Mesendoderm (in vitro differentiated cells): ENCODE measurements at places on chromosomes 6 and 20.

GRCh38 chr6:97863697-97864096, 580.7 kb upstream of the MMS22L start:
- no peak for DNase-seq

- DNase-seq: no peak
Observed at GRCh38 chr20:61749406-61750075, 316.1 kb downstream of the TAF4 start.

GRCh38 chr6:151677404-151677803, 130.1 kb upstream of the ESR1 start:
- no peak for DNase-seq

GRCh38 chr6:139376604-139377218, 2.3 kb upstream of the CITED2 start:
- DNase-seq: peak; percentile 72

GRCh38 chr20:32411955-32412706, 54.0 kb downstream of the ASXL1 start:
- no peak for DNase-seq

DNA sequence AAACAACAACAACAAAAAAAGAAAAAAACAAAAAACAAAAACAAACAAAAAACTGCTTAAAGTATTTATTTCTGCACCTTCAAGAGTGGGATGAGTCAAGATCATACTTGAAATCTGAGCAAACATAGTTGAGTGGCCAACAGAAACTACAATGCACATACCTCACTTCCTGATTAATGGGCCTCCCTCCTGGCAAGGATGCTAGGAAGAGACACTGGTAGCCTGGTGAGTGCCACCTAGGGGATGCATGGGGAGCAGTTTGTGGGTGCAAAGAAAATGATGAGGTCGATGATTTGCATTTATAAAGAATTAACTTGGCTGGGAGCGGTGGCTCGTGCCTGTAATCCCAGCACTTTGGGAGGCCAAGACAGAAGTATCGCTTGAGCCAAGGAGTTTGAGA, 808.1 kb downstream of the MAFB start:
- DNase-seq: peak; percentile 41

DNA sequence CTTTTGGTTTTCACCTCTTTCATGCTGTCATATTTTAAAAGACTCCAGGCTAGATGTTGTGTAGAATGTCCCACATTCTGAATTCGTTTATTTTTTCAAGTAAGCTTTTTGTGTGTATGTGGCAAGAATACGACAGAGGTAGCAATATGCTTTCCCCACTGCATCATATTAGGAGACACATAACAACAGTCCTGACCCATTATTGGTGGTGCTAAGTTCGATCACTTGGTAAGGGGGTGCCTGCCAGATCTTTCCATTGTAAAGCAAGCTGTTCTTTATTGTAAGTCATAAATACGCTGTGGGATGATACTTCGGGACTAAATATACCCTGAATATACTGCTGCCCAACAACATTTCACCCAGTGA, 588 bp upstream of the NCOA3 start:
- no peak for DNase-seq

DNA sequence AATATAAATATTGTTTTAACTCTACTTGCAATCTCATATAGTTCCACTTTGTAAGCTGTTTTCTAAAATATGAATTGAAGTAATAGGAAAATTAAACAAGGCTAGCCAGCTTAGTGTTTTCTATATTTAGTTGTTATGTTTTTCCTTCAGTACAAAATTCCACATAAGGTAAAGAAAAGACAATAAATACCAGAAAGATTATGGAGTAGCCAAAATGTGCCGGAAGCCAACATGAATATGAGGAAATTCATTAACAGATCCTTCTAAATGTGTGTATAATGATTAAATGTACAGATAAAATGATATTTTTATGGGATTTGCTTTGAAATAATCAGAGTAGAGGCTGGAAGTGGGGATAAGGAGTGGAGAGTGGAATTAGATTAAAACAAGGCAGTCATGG, 52.5 kb upstream of the COL21A1 start:
- no peak for DNase-seq

DNA sequence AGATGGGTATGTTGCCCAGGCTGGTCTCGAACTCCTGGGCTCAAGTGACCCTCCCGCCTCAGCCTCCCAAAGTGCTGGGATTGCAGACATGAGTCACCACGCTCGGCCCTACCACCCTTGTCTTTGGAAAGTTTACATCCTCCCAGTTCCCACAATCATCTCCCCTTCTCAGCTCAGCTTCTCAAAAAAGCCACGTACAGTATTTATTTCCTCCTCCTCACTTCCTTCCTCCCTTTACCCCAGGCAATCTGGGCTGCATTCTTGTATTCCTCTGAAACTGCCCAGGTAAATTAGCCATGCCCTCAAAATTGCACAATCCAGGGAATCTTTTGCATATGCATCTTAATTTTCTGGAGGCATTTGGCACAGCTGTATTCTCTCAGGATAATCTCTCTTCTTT, 7.4 kb upstream of the SLC23A2 start:
- no peak for DNase-seq

DNA sequence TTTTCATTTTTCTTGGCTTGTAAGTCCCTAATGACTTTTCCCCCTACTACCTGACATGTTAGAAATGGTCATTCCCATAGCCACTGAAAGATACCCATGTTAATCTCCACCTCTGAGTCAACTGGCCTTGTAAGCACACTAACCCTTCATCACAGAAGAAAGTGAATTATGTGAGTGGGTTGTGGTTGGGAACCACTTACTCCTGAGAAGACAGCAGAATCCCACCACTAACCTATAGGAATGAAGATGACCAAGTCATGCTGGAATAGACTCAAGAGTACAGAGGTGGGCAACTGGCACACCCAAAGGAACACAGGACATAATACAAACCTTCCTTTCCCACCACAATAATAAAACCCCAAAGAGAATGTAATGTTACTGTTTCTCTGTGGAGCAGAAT, 30.1 kb downstream of the RAMACL start:
- DNase-seq: no peak

DNA sequence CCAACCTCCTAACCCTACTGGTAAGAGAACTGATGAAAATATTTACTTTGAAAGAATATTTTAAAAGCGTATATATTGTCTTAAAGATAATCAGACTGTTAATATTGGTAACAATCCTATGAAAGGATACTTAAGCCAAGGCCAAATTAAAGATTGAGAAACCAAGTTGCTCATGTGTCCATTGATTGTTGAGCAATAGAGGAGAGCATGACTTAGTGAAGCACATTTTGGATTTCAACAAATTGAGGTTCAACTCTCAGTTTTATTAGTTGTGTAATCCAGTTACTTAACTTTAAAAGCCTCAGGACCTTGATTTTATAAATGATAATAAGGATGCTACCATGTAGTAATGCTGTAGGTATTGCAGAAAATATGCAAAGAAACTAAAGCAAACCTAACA, 56.8 kb downstream of the PRL start:
- no peak for DNase-seq

DNA sequence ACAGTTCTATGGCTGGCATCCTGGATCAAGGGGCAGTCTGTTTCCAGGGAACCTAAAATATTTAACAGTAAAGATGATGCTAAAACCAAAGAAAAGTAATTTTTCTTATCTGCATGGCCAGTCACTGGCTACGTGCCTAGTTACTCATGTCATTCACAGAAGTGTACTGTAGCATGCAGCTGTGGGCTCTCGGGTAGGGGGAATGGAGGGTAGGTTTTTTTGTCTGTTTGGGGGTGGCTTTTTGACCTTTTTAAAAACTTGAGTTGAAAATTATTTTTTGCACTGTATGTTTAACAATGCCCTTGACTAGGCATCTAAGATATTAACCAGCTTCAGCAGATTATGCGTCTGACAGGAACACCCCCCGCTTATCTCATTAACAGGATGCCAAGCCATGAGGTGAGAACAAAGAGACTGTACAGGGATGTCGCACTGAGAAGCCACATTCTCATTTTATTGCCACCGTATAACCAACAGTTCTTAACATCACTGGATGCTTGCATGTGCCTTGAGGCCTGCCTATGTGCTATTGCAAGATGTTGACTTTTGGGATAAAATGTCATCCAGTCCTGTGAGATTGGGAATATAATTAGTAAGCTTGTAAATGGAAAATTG, 30.3 kb upstream of the MAPK13 start:
- no peak for DNase-seq

GRCh38 chr6:39114704-39115599, at the start of gene SAYSD1:
Gene SAYSD1 (minus strand): TSS chr6:39115186. CDS start chr6:39115089, 97 bp downstream.
- peak; percentile 97 for DNase-seq

DNA sequence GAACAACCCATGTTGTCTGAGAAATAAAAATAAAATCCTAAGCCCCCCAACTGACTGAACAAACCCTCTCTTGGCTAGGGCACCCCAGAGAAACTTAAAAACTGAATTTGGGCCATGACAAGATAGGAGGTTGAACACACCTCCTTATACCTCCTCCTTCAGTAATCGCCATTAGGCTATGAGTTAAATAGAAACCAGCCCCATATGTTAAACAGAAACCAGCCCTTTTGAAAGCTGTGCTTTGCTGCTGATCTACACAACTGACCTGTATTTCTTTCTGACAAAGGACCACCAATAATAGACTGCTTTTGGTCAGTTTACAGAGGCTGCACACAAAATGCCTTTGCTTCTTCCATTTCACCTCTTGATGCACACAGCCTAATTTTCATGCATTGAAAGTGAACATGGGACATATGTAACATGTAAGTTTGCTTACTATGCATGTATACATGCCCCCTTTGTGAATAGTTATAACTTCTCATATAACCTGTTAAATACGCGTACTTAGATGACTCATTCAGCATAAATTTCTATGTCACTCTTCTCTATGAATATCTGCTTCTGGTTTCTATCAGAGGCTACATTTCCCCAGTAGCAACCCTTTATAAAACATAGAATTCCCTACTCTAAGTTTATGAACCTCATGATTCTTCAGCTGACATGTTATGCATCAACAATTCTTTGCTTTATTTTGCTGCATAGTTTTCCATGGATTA, 462.9 kb downstream of the COL12A1 start:
- DNase-seq: no peak

GRCh38 chr6:126546541-126547120, 206.7 kb downstream of the CENPW start:
- DNase-seq: no peak

- DNase-seq: peak; percentile 79
Observed at GRCh38 chr6:29702519-29703103, 20.6 kb upstream of the HLA-F start.

GRCh38 chr20:38135651-38136420, 29.2 kb downstream of the TGM2 start:
- DNase-seq: no peak

DNA sequence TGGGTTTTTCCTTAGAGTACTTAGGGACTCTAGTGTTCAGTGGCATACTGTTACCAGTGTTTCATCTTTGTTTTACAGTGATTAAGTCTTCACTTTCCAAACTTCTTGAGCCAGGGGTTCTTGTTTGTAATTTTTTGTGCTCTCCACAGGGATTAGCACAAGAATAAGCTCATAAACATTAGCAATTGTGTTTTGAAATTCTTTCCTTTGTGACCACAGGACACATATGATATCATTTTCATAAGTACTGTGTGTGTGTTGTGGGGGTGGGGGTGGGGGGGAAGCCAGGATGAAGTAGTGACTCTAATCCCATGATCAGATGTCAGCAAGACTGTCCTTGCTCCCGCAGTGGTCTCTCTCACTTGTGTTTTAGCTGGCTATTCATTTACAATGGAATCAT, 101.5 kb upstream of the SCP2D1 start:
- DNase-seq: no peak

GRCh38 chr20:11791835-11792567, 125.7 kb upstream of the BTBD3 start:
- DNase-seq: peak; percentile 92

DNA sequence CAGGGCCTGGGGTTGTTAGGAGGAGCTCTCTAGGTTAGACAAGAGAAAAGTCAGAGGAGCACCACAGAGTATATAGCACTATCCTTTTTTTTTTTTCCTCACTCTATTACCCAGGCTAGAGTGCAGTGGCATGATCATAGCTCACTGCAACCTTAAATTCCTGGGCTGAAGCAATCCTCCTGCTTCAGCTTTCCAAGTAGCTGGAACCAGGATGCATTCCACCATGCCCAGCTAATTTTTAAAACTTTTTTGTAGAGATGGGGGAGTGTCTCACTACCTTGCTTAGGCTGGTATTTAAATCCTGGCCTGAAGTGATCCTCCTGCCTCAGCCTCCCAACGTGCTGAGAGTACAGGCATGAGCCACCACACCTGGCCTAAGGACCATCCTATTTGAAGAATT, 19.3 kb upstream of the AKIRIN2 start:
- no peak for DNase-seq

- no peak for DNase-seq
Observed at GRCh38 chr6:153092082-153093013, 38.7 kb downstream of the RGS17 start.

DNA sequence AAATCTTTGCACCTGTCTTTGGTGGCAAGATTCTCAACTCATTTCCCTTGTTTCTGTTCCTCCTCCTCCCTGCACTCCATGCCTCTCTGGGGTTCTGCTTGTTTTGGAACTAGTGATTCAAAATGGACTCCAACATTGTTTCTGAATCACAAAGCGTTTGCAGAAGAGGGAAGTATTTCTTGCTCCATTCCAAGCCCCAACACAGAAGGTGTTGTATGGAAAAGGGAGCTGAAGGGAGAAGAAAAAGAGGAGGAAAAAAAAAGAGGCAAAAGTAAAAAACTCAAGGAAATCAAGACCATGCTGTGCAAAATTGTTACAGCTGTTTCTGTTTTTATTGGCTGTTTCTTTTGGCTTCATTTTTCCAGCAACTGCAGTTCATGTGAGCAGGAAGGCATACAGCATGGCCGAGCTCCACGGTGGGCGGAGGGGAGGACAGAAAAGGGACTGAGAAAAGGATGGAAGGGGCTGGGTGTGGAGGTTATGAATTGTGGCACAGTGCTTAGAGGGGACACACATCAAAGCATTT, 66.9 kb upstream of the PRL start:
- no peak for DNase-seq

- no peak for DNase-seq
Observed at GRCh38 chr6:24600903-24601302, 45.1 kb downstream of the KIAA0319 start.

DNA sequence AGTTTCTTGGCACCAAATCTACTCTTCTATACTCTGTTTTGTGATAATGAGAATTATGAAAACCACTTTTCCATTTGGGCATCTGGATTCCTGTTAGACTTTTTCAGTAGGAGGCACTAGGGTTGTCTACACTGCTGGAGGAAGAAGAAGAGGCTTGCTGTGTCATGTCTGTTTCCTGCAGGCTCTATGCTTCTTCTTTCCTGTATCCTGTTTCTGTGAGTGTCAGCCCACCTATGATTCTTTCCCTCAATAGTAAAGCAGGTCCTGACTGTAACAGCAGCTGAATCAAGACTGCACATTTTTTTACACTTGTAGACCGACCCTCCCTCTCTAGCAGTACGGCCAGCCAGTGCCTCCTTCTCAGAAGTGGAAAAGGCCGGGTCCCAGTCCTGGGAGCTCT, 603.9 kb downstream of the HDGFL1 start:
- no peak for DNase-seq

- DNase-seq: no peak
Observed at GRCh38 chr6:149897015-149897697, 757 bp downstream of the RAET1E start.

DNA sequence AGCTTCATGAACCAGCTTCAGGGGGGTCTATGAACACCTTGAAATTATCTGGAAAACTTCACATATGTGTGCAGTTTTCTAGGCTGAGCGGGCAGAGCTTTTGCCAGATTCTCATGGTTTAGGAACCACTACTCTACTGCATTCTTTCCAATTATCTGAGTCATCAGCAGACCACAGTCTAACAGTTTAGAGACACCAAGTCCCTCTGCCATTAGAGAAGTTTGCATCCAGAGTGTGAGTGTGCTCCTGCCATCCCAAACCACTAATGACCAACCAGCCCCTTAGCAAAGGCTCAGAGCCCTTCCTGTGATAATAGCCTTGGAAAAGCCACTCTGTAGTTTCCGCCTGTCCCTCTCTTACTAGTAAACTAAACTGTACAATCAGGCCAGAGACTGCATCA, 96.8 kb downstream of the PHACTR1 start:
- DNase-seq: no peak
